Foreskin fibroblast (primary cell): ENCODE measurements at places on chromosomes 5 and 9.

- DNase-seq: no peak
Measured at GRCh38 chr5:114648940-114649339, 287.1 kb downstream of the KCNN2 start.

DNA sequence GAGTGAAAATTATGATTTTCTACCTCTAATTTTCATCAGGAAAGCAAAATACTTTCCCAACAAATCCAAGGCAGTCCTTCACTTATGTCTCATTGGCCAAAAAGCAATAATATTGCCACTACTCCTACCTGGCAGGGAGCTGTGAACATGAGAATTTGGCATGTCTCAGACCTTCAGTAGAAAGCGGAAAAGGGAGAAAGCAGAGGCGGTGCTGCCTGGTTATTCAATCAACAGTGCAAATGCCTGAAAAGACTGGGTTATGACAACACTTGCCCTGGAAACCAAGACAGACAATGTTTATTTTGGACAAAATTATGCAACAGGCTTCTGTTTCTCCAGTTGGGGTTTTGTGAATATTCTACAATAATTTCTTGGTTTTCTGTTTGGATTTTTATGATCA is 194.4 kb downstream of the TAF11L14 start:
- no peak for DNase-seq

- DNase-seq: no peak
Measured at GRCh38 chr5:125517973-125518550, 771.6 kb upstream of the ZNF608 start.

GRCh38 chr9:134554373-134555093 is 87.1 kb upstream of the COL5A1 start:
- DNase-seq: peak; percentile 75

GRCh38 chr9:128169925-128170324 is 9.9 kb downstream of the BBLN start:
- DNase-seq: no peak

DNA sequence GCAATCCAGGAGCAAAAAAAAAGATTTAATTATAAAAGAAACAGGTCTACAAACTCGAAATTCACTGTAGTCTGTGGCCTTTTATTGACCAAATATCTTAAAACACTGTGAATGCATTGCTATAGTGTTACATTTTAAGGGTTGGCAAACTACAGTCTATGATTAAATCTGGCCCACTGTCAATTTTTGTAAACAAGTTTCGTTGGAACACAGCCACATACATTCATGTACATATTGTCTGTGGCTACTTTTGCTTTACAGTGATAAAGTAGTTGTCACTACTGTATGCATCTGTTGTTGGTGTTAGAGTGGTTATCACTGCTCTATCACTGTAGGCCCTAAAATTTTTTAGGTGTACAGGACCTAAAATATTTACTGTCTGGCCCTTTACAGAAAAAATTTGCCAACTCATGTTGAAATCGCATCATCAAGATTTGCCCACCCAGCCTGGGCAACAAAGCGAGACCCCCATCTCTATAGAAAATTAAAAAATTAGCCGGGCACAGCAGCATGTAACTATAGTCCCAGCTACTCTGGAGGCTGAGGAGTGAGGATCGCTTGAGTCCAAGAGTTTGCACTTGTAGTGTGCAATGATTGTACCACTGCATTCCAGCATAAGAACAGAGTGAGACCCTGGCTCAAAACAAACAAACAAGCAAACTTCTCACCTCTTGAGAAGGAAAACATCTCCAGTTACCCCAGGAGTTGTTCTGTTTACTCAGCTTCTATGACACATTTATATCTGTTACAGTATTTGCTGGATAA is 89.0 kb downstream of the ERBIN start:
- DNase-seq: no peak
